ENCODE measurements at places on chromosomes 2 and 18.

DNA sequence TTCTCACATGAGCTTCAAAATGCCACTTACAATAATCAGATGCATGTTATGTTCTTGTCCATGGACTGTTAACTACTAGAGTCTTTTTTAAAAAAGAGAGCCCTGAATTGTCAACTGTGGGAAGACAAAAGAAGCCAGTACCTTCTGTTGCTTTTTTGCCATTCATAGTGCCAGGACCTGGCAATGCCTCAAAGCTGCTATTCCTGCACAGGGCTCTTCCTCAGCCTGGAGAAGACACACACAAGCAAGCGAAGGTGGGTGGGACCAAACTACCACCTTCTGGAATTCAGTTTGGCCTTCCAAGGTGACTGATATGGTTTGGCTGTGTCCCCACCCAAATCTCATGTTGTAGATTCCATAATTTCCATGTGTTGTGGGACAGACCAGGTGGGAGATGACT is 160.6 kb downstream of the AFF3 start:
- DNase-seq: no peak

- DNase-seq: no peak
These were observed 25.5 kb downstream of the LNPK start for GRCh38 chr2:175976391-175977157.

- DNase-seq: no peak
These were observed 117.4 kb upstream of the COPS8 start for GRCh38 chr2:236968101-236968879.

DNA sequence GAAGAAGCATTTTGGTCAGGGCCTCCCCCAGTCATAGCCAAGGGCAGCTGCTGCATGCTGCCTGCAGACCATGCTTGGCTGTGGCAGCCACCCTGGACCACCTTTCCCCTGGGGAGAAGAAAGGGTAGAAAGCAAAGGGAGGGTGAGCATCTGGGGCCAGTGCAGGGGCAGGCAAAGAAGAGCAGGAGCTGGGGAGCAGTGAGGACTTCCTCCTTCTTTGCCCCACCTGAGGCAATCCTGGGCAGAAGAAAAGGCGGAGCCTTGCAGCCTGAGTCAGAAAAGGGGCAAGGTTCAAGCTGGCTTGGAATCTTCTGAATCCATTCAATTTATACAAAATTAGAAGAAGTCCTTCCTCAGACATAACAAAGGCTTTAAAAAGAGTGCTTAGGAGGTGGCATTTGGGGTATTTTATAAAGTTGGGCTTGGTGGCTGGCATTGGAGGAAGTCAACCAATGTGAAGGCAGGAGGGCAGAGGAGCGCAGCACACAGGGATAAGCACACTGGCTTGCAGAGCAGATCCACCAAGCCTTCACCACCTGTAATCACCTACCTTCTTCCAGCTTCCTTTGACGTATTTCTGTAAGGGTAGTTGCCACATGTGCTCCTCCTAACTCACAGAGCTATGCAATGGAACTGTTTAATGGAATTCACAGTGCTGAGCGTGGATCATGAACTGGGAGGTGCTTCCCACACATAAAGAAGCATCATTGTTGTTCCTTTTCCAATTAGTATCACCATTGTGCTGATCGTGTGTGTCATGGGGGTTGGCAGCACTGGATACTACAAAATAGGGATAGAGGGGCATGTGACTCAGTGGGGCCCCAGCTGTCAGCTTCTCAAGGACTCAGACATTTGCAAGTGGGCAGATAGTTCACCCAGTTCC is 154.4 kb upstream of the EPAS1 start:
- no peak for DNase-seq

DNA sequence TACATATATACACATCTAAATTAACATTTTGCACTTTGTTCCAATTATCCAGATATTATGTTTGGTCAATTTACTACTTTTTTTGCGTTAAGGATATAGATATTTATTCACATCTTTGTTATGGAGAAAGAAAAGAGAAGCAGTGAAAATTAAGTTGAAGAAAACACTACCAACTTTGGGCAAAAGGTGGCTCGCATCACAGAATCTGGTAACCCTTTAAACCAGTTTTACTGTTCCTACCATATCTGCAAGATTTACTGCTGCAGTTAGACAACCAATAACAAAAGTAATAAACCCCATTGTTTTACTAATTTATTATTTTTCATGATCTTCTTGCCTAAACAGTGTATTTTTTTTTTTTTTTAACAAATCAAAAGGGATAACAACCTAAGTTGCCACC is 53.6 kb downstream of the SMAD2 start:
- no peak for DNase-seq

DNA sequence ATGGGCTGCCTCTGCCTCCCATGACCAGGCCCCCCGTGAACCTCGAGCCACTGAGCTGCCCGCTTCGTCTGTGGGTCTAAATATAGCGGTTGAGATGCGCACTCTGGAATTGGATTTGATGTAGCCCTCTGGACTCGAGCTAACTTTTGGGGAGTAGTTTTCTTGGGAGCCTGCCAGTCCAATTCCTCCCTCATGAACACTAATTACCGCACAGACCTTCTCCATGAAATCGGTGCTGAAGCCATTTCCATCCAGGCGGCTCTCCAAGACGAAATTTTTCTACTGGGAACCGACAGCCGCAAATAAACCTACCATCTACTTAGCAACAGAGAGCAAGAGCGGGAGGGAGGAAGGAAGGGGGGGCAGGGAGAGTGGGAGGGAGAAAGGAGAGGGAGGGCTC is 63.6 kb downstream of the CELF4 start:
- DNase-seq: no peak

- no peak for DNase-seq
These were observed 61.4 kb downstream of the RPL31 start for GRCh38 chr2:101063352-101064124.

- DNase-seq: no peak
These were observed 20.1 kb upstream of the TNP1 start for GRCh38 chr2:216879727-216880508.

DNA sequence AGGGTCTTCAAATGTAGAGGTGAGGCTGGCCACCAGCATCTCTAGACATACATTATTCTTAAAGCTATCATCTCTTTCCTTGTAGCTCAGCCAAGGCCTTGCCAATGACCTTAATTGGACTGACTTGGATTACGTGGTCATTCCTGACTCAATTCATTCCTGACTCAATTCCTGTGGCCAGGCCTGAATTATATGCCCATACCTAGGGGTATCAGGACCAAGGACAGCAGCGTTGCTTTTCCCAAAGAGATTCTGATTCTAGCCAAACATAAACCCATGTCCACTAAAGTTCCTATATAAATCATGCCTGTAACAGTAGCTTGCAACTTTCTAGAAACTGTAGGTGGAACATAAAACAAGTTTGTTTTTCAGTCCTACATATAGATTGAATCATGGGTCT is 231.7 kb downstream of the ARL6IP6 start:
- DNase-seq: no peak

DNA sequence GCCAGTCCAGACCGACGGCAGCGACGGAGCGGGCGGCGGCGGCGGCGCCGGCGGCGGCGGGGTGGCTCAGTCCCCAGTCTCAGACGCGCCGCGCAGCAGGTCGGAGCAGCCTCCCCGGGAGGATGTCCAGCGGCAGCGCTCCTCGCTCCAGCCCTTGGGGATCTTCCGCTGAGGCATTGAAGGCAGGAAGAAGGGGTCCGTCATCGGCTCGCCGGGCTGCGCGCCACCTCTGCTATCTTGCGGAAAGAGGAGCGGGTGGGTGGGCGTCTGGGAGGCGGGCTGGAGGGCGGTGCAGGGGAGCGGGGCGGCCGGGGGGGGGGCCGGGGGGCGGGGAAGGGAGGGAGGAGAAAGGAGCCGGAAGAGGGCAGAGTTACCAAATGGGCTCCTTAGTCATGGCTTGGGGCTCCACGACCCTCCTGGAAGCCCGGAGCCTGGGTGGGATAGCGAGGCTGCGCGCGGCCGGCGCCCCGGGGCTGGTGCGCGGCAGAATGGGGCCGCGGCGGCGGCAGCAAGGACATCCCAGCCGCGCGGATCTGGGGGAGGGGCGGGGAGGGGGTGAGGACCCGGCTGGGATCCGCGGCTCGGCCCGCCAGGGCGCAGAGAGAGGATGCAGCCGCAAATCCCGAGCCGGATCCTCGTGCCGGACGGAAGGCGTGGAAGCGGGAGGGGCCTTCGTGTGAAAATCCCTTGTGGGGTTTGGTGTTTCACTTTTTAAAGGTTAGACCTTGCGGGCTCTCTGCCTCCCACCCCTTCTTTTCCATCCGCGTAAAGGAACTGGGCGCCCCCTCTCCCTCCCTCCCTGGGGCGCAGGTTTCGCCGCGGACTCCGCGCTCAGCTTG is at the start of gene NETO1:
Gene NETO1, minus strand, starts transcription at position 242 of the 839 bp plus-strand sequence. CDS start 696 bp downstream, outside the sequence.
- no peak for DNase-seq

DNA sequence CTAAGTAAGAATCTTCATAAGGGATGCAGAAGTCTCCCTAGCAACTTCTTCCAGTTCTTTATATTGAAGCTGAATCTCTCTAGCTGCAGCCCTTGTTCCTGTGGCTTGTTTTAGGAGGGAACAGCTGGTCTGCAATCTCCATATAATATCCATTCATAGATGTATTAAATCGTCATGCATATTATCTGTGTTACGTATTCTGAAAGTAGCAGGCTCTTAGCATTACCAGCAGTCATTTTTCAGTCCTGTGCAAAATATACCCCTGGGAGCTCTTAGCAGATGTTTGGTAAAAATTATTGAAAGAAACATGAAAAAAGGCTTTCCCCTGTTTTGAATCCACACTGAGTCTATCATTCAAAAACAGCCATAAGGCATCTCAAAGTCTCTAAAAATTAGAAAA is 385.3 kb downstream of the IRS1 start:
- no peak for DNase-seq

- DNase-seq: no peak
These were observed 284.3 kb downstream of the ERBB4 start for GRCh38 chr2:212254339-212254738.

DNA sequence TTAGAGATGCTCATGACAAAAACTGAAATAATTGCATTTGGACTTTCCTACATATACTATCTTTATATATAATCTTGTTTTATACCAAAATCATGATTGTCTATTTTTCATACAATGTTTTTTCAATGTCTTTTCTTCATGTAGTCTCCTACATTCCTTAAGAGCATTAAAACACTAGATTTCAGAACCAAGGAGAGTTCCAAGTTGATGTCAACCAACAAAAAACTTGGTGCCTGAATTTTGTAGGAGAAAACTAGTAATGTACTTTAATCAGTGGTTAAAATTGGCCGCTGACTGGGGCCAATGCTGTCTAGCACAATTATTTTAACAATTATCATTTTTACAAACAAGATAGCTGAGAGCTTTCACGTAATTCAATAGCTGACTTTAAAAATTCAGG is 678.8 kb downstream of the DCC start:
- no peak for DNase-seq

DNA sequence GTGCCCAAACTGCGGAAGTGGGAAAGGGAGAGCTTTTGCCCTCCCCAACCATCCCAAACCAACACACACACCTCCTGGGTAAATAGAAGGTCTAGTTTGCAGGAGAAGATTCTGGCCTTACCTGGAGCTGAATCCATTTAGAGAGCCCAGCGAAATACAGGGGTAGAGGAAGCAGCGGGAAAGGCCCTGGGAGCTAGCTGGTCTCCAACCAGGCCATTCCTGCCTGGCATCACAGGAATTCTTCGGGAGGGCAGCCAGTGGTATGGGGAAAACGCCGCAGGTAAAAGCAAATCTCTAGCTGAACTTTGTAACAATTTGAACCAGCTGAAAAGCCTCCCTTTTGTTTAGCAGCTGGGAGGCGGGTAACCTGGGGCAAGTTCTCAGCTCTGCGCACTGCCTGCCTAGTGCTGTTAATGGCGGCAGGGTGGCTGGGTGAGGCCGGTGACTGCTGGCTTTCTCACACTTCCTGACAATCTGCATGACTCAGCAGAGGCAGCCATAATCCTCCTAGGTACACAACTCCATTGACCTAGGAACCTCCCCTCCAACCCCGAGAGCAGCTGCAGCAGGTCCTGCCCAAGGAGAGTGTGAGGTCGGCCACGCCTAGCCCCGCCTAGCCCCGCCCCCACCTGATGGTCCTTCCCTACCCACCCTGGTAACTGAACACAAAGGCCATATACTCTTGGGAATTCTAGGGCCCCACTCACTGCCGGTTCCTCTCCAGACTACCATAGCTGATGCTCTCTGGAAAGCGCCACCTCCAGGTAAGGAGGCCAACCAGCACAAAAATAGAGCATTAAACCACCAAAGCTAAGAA is 483.8 kb upstream of the REG3G start:
- DNase-seq: no peak

- DNase-seq: no peak
These were observed 58.7 kb downstream of the SLC40A1 start for GRCh38 chr2:189521699-189522434.

- DNase-seq: no peak
These were observed 67.5 kb downstream of the EMILIN2 start for GRCh38 chr18:2914185-2914880.

DNA sequence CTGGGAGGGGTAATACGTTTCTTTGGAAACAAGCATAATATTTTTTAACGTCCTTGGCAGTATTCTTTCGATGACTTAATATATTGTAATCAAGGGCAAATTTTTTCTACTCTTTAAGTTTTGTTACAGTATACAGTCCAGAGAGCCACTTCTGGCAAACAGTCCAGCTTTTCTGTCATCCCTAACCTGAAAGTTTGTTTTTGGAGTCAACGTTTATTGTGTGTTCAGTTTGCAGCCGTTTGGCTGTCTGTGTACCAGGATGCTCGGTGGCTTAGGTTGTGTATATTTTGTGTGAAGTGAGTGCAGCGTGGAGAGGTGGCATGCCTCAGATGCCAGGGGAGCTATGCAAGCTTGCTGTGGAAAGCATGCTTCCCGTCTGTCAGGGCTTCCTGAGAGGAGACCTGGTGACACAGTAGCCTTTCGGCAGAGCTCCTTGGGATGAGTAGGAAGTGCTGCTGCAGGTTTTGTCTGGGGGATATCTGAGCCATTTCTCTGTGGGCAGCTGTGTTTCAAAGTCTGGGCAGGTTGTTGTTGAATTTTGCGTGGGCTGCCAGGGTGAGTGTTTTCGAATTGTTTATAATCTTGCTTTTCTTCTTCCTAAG is 14.7 kb downstream of the MAP3K20 start:
- no peak for DNase-seq

GRCh38 chr2:15557887-15558311 is 3.2 kb downstream of the NBAS start:
- no peak for DNase-seq

DNA sequence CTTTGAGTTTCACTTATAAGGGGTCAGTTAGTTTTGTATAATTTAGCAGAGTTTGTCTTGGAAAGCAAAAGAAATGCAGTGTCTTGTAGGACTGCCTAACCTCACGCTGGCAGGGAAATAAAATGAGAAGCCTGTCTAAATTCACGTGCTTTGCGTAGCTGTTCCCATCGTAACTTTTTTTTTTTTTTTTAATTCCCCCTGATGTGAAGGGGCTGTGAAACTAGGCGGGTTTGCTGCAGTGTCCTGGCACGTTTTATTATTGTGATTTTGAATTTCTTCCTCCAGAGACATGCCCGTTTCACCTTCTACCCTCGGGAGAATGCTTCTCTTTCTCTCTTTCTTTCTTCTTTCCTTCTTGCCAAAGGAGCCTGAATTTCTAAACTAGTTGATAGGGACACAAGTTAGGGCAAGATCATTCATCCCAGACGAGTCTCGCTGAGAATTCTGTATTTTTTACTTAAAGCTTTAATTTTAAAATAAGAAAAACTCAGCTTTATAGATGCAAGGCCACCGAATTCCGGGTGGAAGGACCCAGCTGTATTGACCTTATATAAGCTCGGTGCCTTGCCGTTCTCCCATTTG is 2.3 kb downstream of the MEIS1 start:
- no peak for DNase-seq

Data from keratinocyte (primary cell).